Adrenal gland (tissue), 19 donors: ENCODE measurements at places on chromosomes 4 and X. TPM values are rescaled to one million over a fixed set of nuclear protein-coding genes. Genes with fewer than 3 reads are reported as not detected.

DNA sequence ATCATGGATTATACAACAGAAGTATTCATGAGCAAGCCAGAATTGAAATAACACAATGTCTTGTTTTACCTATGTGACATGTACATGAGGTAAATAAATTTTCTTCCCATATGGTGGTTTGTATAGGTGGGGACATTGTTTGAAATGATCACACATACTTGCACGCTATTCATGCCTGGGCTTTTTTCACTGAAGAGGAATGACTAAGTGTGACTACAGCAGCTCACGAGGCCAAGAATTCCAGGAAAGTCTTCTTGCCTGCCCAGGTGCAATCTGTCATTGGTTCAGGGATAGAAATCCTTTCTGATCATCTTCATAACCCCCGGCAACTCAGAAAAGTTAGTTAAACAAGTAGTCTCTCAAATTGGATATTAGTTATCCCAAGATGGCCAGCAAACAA is 36.3 kb upstream of the AREG start:
- DNase-seq, result no peak

The ADH1B gene
- polyA plus RNA-seq, result 118 TPM

DNA sequence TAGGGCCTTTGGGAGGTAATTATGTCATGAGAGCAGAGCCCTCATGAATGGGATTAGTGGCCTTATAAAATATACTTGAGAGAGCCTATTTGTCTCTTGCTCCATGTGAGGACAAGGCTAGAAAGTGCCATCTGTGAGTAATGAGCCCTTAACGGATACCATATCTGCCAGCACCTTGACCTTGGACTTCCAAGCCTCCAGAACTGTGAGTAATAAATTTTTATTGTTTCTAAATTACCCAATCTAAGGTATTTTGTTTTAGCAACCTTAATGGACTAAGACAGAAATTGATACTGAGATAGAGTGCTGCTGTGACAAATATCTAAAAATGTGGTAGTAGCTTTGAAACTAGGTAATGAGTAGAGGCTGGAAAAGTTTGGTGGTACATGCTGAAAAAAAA is 285.0 kb upstream of the DIPK2B start:
- no peak for DNase-seq

DNA sequence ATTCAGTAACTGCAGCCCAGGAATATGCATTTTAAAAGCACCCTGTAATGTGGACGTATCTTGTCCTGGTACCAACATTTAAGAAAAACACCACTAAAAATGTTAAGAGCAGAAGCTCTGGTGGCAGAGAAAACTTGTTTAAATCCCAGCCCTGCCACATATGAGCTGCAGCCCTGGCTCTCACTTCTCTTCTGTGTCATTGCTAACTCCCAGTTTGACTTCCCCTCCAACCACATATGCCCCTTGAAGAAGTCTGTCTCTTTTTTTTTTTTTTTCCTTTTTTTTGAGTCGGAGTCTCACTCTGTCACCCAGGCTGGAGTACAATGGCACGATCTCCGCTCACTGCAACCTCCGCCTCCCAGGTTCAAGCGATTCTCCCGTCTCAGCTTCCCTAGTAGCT is 14.8 kb downstream of the LHFPL1 start:
- no peak for DNase-seq
